ENCODE measurements at places on chromosomes 7 and 10.

DNA sequence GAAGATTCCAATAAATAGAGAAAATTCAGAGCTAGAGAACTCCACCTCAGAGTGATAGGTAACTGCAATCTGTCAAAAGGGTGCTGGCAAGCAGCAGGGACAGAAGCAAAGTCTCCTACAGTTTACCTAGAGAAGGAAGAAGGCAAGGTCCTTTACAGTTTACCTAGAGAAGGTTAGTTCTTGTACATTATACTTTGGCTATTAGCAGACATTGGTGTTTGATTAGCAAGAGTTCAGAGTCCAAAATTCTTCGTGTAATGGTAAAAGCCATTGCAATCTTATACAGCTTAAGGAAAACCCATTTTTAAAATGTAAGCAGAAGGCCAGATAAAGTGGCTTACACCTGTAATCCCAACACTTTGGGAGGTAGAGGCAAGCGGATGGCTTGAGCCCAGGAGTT is 45.9 kb downstream of the SLC25A13 start:
- DNase-seq = no peak

DNA sequence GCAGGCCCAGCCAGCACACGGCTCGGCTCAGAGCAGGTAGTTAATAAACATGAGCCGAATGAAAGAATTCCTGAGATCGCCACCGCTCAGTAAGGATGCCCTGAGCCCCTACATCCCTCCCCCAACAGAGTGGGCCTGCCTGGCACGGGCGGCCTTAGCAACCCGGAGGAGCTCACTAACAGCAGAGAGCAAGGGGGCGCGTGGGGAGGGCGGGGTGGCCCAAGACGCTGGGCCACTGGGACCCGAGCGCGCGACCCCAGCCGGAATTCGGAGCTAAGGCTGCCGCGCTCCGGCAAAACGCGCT is 403 bp upstream of the ENO4 start:
- DNase-seq = no peak

DNA sequence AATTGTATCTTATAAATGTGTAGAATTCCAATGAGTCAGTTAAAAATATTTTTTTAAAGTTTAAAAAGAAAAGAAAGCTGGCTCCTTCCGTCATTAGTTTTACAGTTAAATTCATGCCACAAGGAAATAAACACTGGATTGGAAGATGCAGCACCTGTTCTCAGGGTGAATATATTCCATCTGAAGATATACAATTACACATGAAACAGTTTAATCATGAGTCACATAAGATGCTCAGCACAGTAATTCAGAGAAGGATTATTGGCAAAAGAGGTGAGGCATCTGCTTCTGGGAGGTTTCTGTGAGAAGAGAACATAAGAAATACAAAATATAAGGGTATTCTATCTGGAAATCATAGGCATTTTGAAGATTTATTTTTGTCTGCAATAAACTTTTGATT is 376.5 kb upstream of the SORCS1 start:
- DNase-seq = no peak

DNA sequence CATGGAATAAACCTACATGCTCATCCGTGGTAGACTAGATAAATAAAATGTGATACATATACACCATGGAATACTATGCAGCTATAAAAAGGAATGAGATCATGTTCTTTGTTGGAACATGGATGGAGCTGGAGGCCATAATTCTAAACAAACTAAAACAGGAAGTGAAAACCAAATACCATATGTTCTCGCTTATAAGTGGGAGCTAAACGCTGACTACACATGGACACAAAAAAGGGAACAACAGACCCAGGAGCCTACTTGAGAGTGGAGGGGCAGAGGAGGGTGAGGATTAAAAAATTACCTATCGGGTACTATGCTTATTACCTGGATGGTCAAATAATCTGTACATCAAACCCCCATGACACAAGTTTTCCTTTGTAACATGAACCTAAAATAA is 68.7 kb upstream of the SEC61G start:
- DNase-seq = no peak

- no peak for DNase-seq
Measured at GRCh38 chr7:29139796-29140195, 6.5 kb downstream of the CPVL start.

DNA sequence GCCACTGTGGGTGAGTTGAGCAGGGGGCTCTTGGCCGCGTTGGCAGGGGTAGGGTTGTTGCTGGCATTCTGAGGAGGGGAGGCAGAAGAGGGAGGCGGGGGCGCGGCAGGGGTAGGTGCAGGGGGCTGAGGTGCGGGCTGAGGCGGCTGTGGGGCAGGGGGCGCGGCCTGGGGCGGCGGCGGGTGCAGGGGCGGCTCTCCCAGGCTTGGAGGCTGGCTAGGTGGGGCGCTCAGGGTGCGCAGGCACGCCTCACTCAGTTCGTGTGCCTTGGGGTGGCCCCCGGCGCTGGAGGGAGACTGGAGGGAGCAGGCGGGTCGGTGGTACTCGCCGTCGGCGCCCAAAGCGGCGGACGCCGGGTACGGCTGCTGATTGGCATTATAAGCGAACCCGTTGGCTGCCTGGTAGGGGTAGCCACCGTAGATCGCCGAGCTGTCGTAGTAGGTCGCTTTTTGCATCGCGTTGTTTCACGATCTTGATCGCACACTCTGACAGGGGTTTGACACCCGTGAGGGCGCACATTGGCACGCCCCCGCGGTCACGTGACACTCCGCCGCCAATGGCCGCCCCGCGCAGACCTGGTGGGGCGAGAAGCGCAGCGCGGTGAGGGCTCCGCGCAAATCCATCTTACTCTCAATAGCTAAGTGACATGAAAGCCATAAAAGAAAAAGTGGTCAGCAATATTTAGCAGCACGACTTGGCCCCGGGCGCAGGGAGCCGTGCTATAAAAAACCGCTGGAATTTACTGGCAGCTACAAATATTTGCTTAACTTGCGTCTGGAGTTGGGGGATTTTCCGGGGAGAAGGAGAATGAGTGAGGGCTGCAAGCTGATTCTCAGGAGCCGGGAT is 7.9 kb upstream of the HOXA2 start:
- DNase-seq = no peak

DNA sequence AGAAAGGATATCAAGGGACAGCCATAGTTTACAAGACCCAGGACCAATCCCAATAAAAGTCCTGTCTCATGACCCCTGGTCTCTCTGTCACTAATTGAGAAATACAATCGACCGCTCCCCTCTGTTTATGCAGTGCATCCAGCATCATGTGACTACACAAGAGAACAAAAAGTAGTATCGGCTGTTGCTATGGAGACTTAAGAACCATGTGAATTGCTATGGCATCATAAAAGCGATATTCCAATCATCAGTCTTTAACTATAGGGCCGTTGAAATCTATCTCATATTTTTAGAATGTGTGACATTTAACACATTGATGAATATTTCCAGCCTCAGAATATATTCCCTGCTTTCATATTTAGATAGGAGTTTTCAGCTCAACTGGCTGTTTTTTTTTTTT is 139.3 kb downstream of the FRMD4A start:
- no peak for DNase-seq

Measured in HuH-7.5 (cell line).